Pons (tissue), 1 donor: ENCODE measurements at places on chromosomes 5 and 9.

DNA sequence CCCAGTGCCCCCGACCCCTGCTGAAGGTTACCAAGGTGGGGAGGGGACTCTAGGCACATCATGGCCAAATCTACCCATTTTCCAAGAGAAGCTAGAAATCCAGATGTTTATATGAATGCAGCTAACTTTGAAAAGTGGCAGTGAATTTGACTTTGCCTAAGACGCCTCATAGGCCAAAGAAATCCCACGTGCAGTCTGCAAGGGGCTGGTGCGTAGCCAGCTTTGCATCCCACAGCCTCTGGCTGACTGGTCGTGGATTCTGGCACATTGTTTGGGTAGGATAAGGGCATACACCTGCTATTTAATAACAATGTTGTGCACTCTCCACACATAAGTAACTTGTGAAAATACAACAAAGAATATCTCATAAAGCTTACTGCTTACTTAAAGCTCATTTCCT lies 3.5 kb upstream of the GADD45G start:
- no peak for DNase-seq

DNA sequence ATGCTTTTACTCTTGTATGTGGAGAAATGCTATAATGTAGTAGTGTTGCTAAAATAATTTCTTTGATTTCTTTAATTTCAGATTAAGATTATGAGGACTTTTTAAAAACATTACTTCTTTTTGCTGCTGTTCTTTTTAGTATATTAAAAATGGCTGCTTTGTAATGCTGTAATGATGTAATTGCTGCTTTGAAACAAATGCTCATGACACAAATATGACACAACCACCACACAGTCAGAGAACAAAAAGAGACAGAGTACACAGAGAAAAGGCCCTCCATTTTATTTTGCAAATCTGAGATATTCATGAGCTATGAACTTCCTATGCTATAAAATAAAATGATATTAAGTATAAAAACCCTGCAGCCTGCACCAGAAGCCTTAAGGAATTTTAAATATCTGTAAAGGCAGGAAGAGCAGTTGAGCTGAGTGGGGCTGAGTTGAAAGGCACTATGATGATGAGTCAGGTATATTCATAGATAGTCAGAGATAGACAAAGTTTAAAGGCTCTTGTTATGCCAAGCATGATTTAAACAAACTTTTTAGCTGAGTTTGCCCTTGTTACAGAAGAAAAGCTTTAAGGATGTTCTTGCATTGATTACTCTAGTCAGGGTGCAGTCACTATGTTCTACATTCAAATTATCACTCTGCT lies 5.1 kb upstream of the POU5F2 start:
- no peak for DNase-seq

GRCh38 chr9:136119883-136120393 lies 1.3 kb upstream of the TMEM250 start:
- no peak for DNase-seq

- DNase-seq, result no peak
Observed at GRCh38 chr5:128799945-128800344, 165.3 kb upstream of the SLC27A6 start.

DNA sequence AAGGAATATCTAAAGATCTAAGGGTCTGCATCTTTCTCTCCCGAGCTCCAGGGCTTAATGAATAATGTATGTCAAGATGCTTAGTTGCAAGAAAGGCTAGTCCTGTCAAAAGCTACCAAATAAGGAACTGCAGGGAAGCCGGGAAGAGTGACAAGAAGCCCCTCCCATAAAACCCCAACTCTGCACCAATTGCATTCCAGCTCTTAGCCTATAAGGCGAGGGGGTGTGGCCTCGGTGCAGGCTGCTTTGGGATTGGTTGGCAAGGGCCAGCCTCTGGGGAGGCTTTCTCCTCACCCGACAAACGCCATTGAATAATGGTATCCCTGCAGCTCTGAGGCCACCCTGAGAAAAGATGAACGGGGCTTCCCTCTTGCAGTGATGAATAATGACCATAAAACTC lies 416.9 kb downstream of the RAB3C start:
- DNase-seq, result peak; percentile 94

DNA sequence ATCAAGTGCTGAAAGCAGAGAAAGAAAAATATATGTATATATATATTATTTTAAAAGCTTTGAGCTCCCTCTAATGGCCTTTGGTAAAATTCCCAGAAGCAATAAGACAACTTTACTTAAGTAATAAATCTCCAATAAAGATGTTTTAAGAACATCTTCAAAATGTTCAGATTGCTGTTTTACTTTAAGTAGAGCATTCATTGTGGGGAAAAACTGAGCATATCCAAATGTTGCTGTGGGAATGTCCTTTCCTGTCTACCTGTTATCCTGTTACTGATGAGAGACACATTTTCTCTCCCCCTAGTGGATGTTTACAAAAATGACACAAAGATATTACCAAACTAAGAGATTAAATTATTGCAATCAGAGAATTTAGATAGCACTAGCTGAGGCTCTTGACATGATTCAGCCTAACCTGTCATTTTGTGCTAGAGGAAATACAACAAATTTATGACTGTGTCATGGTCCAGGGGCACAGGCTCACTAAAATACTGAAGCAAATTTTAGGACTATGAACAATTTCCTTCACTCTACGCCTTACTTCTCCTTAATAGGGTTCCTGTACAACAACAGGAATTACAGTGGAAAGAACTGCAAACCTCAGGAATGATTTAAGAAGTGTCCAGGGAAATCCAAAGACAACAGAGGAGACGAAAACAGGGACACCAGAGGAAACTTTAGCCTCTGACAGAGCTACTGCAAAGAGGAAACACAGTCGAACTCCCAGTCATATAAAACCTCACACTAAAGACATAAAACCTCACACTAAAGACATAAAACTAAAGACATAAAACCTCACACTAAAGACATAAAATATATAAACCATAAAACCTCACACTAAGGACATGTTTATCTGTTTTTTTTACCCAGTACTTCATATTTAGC lies 24.3 kb upstream of the PRRC1 start:
- peak; percentile 85 for DNase-seq

DNA sequence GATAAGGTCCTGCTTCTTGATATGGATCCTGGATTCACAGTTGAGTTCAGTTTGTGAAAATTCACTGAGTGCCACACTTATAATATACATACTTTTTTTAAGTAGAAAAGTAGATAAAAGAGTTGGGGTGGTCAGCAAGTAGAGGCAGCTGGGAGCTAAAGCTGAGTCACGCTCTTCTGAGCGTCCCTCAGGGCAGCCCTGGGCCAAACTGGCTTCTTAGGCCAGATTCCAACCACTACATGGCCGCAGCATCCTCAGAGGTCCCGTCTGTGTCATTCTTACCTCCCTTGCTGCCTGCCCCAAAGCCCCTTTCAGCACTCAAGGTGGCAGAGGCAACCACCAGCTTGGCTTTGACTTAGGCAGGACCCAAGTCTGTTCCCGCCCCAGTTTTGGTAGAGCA lies 123.3 kb upstream of the TBC1D2 start:
- no peak for DNase-seq

DNA sequence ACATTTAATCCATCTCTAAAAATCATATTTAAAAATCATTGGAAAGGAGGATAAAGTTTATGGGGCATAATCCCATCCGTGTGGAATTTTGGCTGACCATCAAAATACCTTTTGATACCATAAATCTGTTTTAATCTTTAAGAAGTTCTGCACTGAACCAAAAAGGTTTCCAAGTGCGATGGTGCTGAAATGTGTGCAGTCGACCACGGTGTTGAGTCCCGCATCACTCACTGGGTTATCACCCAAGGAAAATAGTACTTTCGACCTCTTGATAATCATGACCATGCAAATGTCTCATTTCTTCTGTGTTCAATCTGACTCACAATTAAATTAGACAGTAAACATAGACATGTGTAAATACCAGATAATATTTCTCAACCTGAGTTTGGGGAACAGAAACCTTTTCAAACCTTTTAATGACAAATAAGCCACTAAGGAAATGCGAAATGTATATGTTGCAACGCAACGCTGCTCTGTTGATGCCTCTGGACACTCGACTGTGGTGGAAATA lies 62.0 kb upstream of the CDH6 start:
- no peak for DNase-seq

GRCh38 chr9:5395428-5395827 lies 42.3 kb downstream of the PLGRKT start:
- DNase-seq, result no peak

DNA sequence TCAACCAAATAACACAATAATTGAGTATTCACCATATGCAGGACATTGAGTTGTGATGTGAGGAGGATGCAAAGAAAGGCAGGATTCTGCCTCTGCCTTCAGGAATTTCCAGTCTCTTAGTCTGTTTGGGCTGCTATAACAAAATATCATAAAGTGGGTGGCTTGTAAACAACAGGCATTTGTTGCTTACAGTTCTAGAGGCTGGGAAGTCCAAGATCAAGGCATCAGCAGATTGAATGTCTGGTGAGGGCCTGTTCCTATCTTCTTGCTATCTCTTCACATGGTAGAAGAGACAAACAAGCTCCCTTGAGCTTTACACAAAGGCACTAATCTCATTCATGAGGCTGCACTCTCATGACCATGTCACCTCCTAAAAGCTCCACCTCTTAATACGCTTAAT lies 360.7 kb downstream of the ARHGEF28 start:
- no peak for DNase-seq

DNA sequence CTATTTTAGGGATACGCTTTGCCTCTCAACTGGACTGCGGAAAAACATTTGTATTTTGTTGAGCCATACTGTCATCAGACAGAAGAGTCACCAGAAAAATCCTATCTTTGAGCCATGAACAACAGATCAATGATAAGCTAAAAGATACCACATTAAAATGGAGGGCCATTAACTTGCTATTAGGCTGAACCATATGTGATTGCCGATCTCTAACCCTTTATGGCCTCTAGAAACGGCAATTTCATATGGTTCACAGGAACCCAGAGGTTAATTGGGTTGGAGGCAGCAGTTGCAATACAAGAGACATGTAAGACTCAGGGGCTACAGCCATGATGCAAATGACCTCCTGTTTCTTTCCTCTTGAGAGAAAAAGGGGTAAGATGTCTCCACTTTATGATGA lies 69.8 kb downstream of the MYO10 start:
- DNase-seq, result no peak

GRCh38 chr5:136613230-136613629 lies 247.9 kb upstream of the TRPC7 start:
- no peak for DNase-seq

GRCh38 chr9:101567725-101568350 lies 26.9 kb downstream of the PPP3R2 start:
- DNase-seq, result no peak

DNA sequence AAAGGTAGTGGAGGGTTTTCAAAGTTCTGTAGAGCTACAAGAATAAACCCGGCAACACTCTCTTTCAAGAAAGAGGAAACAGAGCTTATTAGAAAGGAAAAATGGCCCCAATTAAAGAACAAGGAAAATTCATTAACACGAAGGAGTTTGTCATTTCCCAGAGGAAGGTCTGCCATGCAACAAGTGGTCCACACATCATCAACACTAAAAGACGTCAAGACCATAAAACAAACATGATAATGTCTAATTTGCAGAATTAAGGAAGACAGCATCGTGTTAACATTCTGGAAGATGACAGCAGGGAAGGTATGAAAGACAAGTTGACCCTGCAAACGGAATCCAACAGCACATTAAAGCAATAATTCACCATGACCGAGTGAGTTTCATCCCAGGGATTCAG lies 28.6 kb upstream of the NRARP start:
- no peak for DNase-seq

DNA sequence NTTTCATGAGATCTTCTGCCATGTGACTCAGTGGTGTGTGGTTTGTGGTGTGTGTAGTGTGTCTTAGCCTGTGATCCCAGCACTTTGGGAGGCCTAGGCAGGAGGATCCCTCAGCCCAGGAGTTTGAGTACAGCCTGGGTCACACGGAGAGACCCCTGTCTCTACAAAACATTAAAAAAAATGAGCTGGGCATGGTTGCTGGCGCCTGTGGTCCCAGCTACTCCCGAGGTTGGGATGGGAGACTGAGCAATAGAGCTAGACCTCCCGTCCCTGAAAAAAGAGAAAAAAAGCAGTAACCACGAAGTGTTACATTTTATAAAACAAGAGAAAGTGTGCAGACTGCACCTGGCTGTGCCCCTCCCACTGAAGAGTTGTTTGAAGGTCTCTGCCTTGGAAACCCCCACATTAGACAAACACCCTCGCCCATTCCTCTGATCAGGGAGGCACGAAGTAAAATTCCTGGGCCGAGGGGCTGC lies 21.2 kb upstream of the RNU6ATAC start:
- DNase-seq, result no peak

DNA sequence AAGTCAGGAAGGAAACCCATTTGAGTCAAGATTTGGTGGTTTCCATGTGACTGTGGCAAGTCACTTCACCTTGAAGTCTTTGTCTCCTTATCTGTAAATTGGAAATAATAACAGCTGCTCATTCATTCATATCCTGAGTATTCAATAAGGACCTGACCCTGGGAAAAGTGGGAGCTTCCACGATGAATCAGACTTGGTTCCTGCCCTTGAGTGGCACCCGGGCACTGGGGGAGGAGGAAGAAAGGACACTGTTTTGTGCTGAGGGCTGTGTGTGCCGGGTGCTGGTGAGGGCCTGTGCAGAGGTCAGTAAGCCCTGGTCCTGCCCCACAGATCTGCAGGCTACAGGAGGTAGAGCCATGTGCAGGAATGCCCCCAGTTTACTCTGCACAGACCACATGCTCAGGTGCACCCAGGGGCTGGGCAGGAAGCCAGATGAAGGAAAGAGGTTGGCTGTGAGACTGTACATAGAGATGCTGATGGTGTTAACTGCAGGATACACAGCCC lies 6.8 kb downstream of the NDST1 start:
- no peak for DNase-seq

GRCh38 chr5:122102825-122103224 lies 24.8 kb upstream of the LOX start:
- no peak for DNase-seq

DNA sequence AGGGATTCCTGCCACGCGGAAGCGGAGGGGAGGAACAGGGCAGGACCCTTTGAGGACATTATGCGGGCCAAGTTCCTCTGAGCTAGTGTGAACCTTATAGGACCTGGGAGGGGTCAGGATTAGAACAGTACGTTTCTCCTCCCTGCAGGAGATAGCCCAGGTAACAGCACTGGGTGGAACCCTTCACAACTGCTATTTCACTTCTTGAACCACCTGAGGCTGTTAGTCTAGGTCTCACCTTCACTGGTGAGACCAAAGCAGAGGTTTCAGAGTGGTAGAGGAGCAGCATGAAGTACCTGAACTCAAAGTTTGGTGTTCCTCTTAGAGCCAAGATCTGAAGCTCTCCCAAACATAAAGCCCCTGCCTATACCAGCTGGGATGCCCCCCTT lies 832 bp downstream of the EIF4EBP3 start:
- DNase-seq, result no peak

DNA sequence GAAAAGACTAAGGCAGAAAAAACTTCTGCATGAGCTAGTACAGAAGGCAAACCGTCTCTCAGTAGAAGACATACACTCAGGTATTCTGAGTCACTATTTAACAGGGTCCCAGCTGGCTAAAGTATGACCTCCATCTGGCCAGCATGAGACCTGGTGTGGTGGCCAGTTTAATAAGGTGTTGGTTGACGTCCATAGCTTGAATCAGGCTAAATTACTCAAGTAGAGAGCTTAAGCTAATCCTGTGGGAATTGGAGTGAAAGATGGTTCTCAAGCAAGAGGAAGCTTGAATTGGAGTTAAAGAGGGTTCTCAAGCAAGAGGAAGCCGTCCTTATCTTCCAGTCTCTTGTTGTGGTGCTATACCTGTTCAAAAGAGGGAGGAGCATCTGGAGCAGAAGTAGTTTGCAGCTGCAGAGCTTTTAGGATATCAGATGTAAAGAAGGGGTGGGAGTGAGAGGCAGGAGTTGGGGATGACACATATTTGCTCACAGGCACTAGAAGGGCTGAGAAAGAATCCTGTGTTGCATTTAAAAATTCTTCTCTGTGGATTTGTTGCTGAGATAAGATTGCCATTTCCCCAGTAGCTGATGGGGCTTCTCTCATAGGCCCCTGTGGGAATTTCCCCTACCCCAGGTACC lies 136.1 kb upstream of the RUSC2 start:
- no peak for DNase-seq
